Stimulated activated CD4-positive, alpha-beta T cell treated with anti-CD3 and anti-CD28 coated beads, Interleukin-15, amount 100 ng/mL, for 24 hours (primary cell): ENCODE measurements at places on chromosomes 12 and 14.

DNA sequence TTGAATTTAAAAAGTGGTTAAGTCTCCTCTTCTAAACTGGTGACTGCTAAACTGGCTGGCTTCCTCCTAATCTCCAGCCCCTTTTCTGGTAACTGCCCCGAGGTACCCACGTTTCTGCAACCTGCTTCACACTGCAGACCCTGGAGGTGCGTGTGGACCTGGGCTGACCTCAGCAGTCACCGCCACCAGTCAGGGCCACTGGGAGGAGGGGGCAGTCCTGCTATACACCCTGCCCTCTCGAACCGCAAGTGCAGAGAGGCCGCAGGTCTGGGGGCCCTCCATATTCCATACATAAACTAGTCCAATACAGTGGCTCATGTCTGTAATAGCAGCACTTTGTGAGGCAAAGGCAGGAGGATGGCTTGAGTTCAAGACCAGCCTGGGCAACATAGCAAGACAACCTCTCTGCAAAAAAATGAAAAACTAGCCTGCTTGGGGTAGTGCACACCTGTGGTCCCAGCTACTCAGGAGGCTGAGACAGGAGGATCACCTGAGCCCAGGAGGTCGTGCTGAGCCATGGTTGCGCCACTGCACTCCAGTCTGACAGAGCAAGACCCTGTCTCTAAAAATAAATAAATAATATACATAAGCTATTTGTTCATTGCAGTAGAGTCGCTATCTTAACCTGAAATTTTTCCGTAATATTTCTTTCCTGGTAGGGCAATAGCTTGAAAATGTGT lies 25.6 kb downstream of the VPS37B start:
- DNase-seq: no peak

- DNase-seq: no peak
These were observed 493.8 kb downstream of the VRK1 start for GRCh38 chr14:97290977-97291376.

DNA sequence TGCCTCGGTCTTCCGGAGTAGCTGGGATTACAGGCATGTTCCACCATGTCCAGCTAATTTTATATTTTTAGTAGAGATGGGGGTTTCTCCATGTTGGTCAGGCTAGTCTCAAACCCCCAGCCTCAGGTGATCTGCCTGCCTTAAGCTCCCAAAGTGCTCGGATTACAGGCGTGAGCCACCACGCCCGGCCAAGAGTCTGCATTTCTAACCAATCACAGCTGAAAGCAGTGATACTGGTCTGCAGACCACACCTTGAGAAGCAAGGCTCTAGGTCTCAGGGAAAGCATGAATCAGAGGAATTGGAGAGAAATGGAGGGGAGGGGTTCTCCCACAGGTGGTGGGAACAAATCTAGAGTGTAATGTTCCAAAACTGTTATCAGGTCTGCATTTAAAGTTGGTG lies 55.2 kb upstream of the TMEM263 start:
- DNase-seq: no peak

DNA sequence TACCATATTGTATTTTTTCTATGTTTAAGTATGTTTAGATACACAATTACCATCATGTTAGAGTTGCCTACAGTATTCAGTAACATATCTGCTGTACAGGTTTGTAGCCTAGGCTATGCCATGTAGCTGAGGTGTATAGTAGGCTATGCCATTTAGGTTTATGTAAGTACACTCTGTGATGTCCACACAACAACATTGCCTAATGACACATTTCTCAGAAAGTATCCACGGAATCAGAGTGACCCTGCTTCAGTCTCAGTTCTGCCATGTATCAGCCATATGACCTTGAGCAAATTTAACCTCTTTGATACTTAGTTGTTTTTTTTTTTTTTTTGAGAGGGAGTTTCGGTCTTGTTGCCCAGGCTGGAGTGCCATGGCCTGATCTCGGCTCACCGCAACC lies 12.7 kb downstream of the SUSD6 start:
- no peak for DNase-seq

GRCh38 chr14:100502622-100503220 lies 84.5 kb downstream of the BEGAIN start:
- no peak for DNase-seq

DNA sequence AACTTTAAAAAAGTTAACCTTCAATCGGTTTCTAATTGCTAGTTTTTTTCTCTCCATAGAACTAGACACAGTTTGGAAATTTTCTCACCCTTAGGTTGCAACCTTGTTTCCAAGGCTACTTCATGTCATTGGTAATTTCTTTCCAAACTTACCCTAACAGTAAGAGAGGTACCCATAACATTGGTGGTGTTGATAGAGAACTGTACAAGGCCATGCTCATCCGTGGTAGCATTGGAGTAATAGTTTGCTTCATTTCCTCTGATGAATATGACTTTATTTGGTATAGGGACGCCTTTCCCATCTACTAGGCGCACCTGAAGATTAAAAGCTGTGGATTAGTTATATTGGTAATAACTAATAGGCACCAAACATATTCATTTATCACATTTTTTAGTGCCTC lies 11.6 kb downstream of the A2M start:
- DNase-seq: no peak

DNA sequence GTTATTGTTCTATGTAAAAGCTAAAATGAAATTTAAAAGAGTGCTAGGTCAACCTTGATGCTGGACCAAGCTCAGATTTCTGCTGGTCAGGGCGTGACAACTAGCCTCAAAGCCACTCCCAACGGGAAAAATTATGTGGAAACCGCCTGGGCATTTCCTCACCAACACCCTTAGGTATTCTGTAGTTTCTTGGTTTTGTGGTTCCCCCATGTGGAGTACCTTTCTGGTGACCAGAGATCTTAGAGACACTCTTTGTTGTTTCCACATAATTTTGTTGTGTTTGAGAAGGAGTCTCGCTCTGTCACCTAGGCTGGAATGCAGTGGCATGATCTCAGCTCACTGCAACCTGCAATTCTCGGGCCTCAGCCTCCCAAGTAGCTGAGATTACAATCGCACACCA lies 119.9 kb downstream of the DENND5B start:
- no peak for DNase-seq

DNA sequence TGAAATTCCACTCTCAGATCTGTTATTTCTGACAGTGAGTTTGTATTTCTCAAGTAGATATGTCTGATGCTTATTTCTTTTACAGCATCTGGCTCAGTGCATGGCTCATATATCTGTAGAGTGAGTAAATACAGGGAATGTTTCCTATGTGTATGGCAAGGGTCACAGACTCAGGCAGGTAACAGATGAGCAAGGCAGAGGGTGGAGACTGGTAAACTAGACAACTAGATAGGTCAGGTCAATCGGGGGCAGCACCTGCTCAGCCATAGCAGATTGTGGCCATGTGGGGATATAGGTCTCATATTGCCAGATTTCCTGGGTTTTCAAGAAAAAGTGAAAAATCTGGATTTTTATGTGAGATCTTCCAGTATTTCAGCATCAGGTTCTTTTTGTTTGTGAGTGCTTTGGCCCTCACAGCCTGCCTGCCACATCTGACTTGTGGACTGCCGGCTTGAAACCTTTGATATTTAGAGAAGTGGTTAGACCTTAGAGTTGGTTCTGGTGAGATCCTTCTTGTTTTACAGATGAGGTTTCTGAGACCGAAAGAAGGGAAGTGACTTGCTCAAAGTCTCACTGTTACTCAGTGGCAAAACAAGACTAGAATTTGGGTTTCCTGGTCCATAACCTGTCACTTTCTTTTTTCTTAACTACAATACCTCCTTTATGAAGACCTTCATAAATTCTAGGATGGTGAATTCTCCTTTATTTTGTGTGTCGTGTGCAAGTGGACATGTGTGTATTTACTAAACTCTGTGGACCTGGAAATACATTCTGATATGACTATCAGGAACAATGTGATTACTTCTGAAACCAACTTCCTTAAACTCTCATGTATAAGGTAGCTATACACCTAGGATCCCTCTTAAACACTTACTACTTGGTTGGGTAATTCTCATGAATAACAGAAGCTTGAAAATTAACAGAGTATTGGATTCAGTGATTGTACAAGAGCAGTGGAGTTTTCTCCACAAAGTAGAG lies 34.4 kb downstream of the PROX2 start:
- DNase-seq: peak; percentile 33

DNA sequence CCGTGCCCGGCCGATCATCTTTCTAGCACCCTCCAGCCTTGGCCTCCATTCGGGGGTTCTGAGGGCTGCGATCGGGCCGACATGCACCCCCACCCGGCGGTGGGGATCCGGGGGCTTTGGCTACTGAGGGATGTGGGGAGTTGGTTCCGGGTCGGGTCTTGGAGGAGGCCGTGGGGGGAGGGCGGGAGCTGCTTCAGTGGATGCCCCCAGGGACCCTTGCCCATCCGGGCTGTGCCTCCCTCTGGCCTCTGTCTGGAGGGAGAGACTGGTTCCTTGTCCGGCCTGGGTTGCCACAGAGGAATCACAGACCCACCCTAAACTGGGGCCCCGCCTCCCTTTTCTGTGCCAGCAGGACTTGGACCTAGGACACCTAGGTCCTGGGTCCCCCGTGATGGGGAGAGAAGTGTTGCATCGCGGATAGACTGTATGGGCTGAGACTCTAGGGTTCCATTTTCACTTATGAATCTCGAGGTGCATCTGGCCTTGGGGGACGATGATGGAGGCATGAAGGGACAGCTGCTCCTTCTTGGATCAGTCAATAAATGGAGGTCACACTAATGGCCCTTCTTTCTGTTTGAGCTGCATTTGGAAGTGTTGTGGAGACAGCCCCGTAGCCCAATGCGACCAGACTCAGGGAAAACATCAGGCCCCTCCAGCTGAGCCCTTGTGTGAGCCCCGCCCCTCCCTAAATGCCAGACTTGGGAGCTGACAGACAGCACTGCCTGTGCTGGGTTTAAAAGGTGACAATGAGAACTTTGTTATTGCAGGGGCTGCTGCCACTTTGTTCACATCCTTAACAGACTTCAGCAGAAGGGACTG lies 577 bp downstream of the DTX3 start:
- peak; percentile 20 for DNase-seq

DNA sequence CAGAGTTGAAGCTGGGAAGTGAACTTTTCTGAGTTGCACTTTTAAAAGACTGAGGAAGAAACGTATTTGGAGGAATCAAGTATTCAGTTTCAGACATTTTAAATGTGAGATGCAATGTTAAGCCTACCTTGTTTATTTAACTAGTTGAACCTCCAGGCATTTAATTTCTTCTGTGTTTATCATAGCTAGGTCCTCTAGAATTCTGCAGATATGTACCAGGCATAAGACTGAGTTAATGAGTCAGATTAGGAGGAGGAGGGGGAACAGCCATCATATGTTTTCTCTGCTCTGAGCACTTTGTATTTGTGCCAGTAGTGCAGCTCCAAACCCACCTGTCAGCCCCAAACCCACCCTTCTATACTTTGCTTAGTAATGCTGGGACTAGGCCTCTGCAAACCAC lies 16.4 kb upstream of the SAMD4A start:
- no peak for DNase-seq

DNA sequence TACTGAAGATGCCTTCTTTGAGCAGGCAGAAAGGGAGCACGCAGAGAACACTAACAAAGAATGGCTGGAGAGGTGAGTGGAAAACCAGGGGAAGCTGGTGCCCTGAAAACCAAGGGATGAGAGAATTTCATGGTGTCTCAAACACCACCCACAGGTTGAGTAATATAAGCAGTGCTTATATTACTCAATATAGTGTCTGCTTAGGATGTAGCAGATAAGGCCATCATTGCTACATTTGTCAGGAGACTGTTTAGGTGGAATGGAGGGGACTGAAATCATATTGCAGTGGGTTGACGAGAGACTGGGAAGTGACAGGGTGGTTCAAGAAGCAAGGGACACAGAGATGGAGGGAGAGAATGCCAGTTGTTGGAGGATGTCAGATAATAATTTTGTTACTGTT lies 20.6 kb downstream of the PKP2 start:
- DNase-seq: no peak

DNA sequence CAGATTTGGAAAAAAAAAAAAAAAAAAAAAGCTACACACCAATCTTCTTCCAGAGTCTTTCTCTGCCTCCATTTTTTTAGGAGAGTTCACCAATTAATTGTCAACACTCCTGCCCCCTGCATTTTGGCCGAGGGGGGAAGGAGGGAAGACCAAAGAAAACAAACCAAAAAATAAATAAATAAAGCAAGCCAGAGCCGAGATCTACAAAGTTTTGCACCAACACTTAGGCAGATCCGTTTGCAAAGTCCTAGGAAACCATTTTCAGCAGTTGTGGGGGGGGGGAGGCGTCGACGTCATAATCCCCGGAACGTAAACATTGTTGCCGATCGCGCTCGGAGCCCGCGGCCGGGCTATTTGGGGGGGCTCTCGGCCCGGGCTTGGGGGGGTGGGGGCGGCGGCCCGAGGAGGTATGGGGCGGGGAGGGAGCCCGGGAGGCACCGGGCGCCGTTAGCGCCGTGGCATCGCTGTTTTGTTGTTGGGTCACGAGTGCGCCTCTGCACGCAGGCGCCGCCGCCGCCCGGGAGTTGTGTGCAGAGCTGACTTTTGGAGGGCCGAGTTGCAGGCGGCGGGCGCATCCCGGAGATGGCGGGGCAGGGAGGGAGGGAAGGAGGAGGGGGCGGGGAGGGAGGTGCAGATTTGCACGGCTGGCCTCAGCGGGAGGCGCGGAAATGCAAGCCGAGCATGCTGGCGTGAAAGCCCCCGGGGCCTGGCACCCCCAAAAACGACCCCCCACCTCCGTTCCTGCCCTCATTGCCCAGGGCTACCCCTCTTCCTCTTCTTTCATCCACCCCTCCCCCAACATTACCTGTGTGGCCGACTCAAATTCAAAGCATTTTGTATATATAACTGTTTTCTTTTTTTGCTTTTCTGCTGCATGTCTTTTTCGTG lies 598 bp downstream of the KDM2B start:
- peak; percentile 78 for DNase-seq

DNA sequence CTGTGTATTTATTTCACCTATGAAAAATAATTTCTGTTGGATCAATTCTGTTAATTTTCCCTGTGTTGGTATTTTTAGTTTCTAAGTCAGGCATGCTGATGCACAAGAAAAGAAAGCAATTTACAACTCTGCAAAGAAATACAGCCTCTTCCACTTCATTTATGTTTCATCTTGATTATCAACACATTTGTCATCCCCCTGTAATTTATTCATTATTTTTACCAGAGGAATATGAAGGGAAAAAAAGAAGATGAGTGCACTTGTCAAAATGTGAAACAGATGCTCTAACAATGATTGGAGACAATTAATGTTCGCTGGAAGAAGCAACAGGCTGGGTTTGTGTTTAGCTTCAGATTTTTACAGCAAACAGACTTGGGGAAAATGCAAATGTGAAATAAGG lies 958.5 kb upstream of the SEL1L start:
- DNase-seq: no peak

DNA sequence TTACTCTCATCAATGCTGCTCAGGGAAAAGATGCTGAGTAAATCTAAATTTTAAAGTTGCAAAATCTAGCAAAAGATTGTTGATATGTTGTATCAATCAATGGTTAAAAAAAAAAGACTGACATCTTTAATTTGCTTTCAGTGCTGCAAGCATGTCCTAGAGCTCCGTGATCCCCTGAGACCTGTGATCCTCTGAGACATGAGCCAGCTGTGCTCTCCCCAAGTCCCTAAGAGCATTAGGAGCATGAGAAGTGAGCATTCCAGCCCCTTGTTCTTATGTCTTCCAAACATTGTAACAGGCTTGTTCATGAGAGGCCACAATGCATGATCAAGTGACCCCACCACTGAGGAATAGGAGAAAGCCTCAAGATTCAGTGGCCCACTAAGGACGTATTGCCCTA lies 116.6 kb downstream of the DAD1 start:
- no peak for DNase-seq

GRCh38 chr12:109783135-109783964 lies 49.8 kb downstream of the TRPV4 start:
- DNase-seq: no peak
